ENCODE measurements at places on chromosomes 2 and 18.

DNA sequence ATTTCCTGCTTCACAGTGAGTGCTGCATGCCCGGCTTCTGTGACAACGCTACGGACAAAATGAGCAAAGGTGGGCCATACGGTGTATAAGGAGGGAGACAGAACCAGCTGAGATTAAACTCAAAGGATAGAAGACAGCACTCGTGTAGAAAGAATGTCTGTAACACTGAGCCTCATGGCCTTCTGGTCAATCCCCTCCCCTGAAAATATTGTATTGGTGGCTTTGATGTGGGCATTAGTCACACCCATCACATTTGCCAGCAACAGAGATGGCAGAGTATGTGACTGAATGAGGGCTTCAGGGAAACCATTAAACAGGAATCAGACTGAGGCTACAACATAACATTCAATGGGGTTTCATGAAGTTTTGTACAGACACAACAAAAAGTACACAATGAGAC lies 287.8 kb upstream of the CCDC68 start:
- no peak for DNase-seq

DNA sequence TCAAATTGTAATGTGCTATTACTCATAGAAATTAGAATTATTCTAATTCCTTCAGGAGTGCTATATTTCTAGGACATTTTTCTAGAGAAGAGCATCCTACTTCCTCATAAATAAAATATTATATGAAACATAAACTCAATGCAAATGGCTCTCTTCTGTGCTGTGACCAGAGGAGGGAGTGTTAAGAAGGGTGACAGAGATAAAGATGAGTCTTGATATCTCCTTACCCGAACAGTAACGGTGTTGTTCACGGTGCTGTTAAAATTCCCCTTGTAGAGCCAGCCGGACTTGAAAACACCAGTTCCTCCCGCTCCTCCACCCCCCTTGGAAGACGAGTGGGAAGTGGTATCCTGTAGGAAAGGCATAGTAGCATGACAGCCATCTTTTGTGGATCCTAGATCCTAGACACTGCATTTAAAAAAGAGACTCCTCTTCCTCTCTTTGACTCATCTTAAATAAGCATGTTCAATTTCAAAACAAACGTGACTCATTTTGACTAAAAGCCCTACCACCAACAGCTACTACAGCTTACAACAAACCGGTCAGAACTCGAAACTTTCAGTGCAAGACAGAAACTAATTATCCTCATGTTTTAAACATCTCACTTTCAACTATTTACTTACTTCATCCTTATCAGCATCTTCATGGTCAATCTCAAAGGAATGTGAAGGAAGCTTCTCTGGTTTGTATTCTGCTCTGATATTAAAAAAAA lies 156.3 kb downstream of the DOCK10 start:
- no peak for DNase-seq

- DNase-seq = no peak
Measured at GRCh38 chr2:94956797-94957391, 68.6 kb upstream of the MAL start.

- no peak for DNase-seq
Measured at GRCh38 chr2:237254911-237255578, 158.9 kb downstream of the COL6A3 start.

GRCh38 chr18:44039216-44039615 lies 641.5 kb upstream of the SETBP1 start:
- no peak for DNase-seq
